ENCODE measurements at places on chromosomes 5 and 9.

- H3K4me3 ChIP-seq = no peak overlapping the region
- H3K36me3 ChIP-seq = no peaks in the 10 kb centered on the region
- peaks cover 8% of the 10 kb centered on the region for H3K4me1 ChIP-seq
Observed at GRCh38 chr5:143061161-143061945, 291.2 kb downstream of the ARHGAP26 start.

DNA sequence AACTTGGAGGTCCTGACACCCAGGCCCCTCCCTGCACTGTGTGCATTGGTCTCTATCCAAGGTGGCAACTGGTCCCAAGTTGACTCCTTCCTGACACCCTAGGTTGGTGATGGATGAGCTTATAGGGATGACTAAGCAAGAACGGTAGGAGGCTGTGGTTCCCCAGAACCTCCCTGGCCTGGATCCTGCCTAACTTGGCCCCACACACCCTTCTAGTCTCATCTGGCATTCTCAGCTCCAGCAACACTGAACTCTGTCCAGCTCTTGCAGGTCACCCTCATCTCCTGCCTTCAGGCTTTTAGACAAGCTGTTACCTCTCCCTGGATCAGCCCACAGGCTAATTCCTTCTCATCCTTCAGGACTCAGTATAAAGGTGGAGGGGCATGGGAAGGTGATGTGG is 16.5 kb downstream of the AQP3 start:
- no peak overlapping the region for H3K4me3 ChIP-seq
- no peaks in the 10 kb centered on the region for H3K4me1 ChIP-seq
- no peak overlapping the region for H3K27ac ChIP-seq

DNA sequence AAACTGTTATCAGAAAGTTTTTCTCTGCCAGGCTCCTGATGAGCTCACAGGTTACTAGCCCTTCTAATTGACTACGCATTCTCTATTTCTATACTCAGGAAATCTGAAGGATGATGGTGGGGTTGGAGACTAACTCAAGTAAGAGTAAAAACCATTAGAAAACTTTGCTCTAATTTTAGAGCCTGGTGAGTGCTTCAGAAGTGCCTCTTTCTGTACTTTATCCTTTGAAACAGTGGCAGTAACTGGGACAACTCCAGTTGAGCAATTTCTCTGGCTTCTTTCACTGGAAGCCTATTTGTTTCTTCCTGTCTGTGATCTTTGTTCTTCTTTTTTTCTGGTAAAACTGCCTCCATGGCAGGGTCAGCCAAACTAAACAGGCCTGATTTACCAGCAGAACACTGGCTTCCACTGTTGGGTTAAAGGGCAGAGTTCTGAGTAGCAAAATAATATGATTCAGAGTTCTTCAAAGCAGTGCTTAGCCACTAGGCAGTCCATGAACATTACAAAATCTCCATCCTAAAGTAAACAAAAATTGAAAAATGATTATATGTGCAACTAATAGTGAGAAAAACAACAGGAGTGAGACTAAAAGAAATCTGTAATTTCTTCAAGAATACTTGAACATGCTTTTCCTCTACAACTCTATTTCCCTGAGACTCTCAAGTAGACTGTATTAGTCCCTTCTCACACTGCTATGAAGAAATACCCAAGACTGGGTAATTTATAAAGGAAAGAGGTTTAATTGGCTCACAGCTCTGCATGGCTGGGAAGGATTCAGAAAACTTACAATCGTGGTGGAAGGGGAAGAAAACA is 79.8 kb downstream of the MROH2B start:
- H3K27me3 ChIP-seq = no peaks in the 10 kb centered on the region
- no peaks in the 10 kb centered on the region for H3K36me3 ChIP-seq
- no peaks in the 10 kb centered on the region for H3K4me1 ChIP-seq
- peak; percentile 63 for DNase-seq

- DNase-seq = no peak
- H3K4me3 ChIP-seq = no peak overlapping the region
- H3K4me1 ChIP-seq = no peaks in the 10 kb centered on the region
- H3K27me3 ChIP-seq = no peaks in the 10 kb centered on the region
- no peaks in the 10 kb centered on the region for H3K36me3 ChIP-seq
Observed at GRCh38 chr5:10111571-10111970, 138.1 kb downstream of the ATPSCKMT start.

- H3K4me3 ChIP-seq = no peak overlapping the region
- H3K4me1 ChIP-seq = no peaks in the 10 kb centered on the region
- no peaks in the 10 kb centered on the region for H3K36me3 ChIP-seq
- no peaks in the 10 kb centered on the region for H3K27me3 ChIP-seq
- no peak for DNase-seq
Observed at GRCh38 chr9:90795084-90795483, 6.5 kb upstream of the SYK start.

DNA sequence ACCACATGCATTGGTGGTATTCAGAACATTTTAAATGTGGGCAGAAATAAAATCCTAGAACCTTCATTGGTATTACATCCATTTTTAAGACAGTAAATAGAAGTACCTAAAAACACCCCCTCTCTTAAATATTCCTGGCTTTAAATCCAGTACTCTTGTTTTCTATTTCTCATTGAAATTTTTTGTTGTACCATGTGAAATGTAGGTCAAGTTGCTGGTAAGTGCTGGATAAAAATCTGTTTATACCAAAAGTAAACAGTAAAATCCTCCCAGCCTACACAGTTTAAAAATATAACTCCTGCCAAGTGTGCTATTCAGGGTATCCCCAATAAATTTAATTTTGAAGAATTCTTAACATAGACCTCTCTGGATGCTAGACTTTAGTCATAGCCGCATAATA is 75.0 kb upstream of the FST start:
- H3K4me3 ChIP-seq = no peak overlapping the region
- no peaks in the 10 kb centered on the region for H3K4me1 ChIP-seq
- no peak overlapping the region for H3K27ac ChIP-seq
- no peak for DNase-seq
- no peaks in the 10 kb centered on the region for H3K27me3 ChIP-seq

GRCh38 chr9:134826336-134827285 is 54.0 kb upstream of the FCN2 start:
- no peaks in the 10 kb centered on the region for H3K27me3 ChIP-seq
- H3K27ac ChIP-seq = no peak overlapping the region
- H3K4me3 ChIP-seq = no peak overlapping the region
- no peak for DNase-seq

- H3K4me3 ChIP-seq = no peak overlapping the region
- DNase-seq = no peak
- H3K27ac ChIP-seq = no peak overlapping the region
- H3K27me3 ChIP-seq = no peaks in the 10 kb centered on the region
- H3K36me3 ChIP-seq = no peaks in the 10 kb centered on the region
Observed at GRCh38 chr5:1056611-1057484, 48.2 kb downstream of the NKD2 start.

GRCh38 chr9:137150617-137151457 is 11.9 kb downstream of the GRIN1 start:
- H3K4me1 ChIP-seq = no peaks in the 10 kb centered on the region
- no peaks in the 10 kb centered on the region for H3K36me3 ChIP-seq
- no peak overlapping the region for H3K27ac ChIP-seq
- no peak for DNase-seq

GRCh38 chr5:45408067-45408466 is 288.1 kb downstream of the HCN1 start:
- no peaks in the 10 kb centered on the region for H3K4me1 ChIP-seq
- no peak overlapping the region for H3K27ac ChIP-seq
- H3K36me3 ChIP-seq = no peaks in the 10 kb centered on the region
- H3K27me3 ChIP-seq = no peaks in the 10 kb centered on the region

- no peaks in the 10 kb centered on the region for H3K27me3 ChIP-seq
- H3K4me1 ChIP-seq = no peaks in the 10 kb centered on the region
- DNase-seq = no peak
- H3K36me3 ChIP-seq = no peaks in the 10 kb centered on the region
Observed at GRCh38 chr5:10735569-10736276, 25.3 kb downstream of the DAP start.

GRCh38 chr5:180121826-180122413 is 50.4 kb upstream of the RNF130 start:
- no peak overlapping the region for H3K27ac ChIP-seq
- no peaks in the 10 kb centered on the region for H3K4me1 ChIP-seq
- H3K36me3 ChIP-seq = no peaks in the 10 kb centered on the region
- H3K4me3 ChIP-seq = no peak overlapping the region

DNA sequence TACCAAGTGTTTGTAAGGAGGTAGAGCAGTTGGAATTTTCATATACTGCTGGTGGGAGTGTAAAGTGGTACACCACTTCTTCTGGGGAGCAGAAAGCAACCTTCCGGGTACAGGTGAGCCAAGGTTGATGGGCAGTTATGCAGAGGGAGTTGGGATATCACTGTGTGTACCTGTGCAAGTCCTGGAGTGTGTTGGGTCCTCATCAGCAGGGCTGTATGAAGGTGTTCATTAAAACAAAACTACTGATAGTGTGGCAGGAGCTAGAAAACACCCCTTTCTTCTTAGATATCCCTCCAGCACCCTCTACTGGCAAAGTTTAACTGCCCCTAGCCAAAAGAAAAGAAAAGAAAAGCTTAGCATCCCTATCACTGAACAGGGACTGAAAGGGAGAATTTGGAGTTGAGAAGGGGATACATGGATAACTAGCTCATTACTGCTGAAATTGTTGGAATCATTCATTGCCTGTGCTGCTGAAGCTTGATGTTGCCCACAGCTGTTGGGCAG is 10.7 kb downstream of the MARCHF6 start:
- H3K4me3 ChIP-seq = no peak overlapping the region
- no peak overlapping the region for H3K27ac ChIP-seq
- no peaks in the 10 kb centered on the region for H3K27me3 ChIP-seq
- H3K36me3 ChIP-seq = no peaks in the 10 kb centered on the region
- no peak for DNase-seq

DNA sequence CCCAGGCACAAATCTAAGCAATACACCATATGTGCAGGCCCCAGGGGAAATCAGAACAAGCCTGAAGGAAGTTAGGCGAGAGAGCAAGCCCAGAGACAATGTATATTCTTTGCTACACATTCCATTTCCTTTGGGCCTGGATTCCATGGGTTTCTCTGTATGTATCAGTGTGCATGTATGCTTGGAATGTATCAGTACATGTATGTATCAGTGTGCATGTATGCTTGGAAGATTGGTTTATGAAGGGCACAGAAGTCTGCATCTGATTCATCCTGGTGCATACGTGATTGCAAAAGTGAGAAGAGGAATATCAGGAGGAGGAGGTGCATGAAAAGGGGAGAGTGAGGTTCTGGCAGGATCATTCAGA is 232.6 kb upstream of the ANKRD55 start:
- no peaks in the 10 kb centered on the region for H3K27me3 ChIP-seq
- H3K36me3 ChIP-seq = no peaks in the 10 kb centered on the region
- no peak overlapping the region for H3K27ac ChIP-seq
- H3K4me3 ChIP-seq = no peak overlapping the region
- DNase-seq = no peak
- no peaks in the 10 kb centered on the region for H3K4me1 ChIP-seq

DNA sequence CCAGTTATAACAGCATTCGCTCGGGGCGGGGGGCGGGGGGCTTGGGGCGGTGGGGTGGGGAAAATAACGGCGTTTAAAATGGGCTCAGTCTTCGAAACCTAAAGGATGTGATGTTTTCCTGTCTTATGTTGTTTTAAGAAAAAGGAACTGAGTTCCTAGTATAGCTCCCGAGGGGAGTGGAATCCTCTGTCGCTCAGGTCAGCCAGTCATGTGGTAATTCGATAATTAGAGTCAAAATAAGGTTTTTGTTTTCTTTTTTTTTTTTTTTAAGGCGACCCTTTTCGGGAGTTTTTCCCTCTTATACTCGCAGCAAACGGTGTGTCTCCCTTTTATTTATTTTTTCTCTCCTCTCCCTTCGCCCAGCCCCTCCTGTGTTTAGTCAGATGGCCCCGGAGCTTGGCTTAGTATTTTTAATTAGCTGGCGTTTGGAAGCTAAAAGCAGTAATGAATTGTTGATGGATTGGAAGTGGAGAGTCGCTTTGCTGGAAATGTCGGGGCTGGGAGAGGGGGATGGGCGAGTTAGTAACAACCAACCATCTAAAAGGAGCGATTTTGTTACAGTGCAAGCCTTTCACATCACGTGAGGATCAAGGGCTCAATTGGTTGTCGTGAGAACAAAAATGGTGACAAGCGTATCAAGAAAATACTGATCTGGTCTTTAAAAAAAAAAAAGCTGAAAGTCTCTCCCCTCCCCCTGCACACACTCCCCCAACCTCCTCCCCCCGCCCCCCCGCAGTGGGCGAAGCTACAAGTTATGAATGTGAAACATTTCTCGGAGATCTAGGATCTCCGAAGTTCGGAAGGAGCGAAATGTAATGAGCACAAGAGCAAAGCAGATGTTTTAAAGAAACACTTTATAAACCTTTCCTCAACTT is 714 bp upstream of the ZNF608 start:
- peak overlapping the region; percentile 50 for H3K4me3 ChIP-seq
- no peaks in the 10 kb centered on the region for H3K27me3 ChIP-seq
- H3K36me3 ChIP-seq = no peaks in the 10 kb centered on the region
- H3K27ac ChIP-seq = peak overlapping the region; percentile 90
- no peaks in the 10 kb centered on the region for H3K4me1 ChIP-seq
- peak; percentile 74 for DNase-seq

- H3K36me3 ChIP-seq = no peaks in the 10 kb centered on the region
- DNase-seq = no peak
- H3K4me1 ChIP-seq = no peaks in the 10 kb centered on the region
- no peaks in the 10 kb centered on the region for H3K27me3 ChIP-seq
- no peak overlapping the region for H3K27ac ChIP-seq
Observed at GRCh38 chr5:148426514-148426913, 42.8 kb downstream of the FBXO38 start.

GRCh38 chr5:133869519-133870335 is 98.7 kb downstream of the C5orf15 start:
- H3K4me1 ChIP-seq = no peaks in the 10 kb centered on the region
- H3K27me3 ChIP-seq = no peaks in the 10 kb centered on the region
- no peak overlapping the region for H3K4me3 ChIP-seq
- H3K36me3 ChIP-seq = no peaks in the 10 kb centered on the region
- no peak for DNase-seq

GRCh38 chr5:57841676-57842363 is 359.2 kb upstream of the ACTBL2 start:
- no peaks in the 10 kb centered on the region for H3K36me3 ChIP-seq
- H3K4me1 ChIP-seq = no peaks in the 10 kb centered on the region
- no peak for DNase-seq
- H3K4me3 ChIP-seq = no peak overlapping the region

- H3K4me1 ChIP-seq = no peaks in the 10 kb centered on the region
- no peak for DNase-seq
- no peak overlapping the region for H3K27ac ChIP-seq
- H3K4me3 ChIP-seq = no peak overlapping the region
Observed at GRCh38 chr5:59506285-59506877, 387.1 kb downstream of the PDE4D start.

- no peak overlapping the region for H3K27ac ChIP-seq
- no peaks in the 10 kb centered on the region for H3K4me1 ChIP-seq
- no peaks in the 10 kb centered on the region for H3K27me3 ChIP-seq
Observed at GRCh38 chr5:140251527-140251973, 51.4 kb downstream of the PFDN1 start.
